AG04450 (cell line): ENCODE measurements at places on chromosomes 6 and 20.

- DNase-seq = no peak
Observed at GRCh38 chr6:132725471-132725870, 11.6 kb upstream of the VNN1 start.

GRCh38 chr20:52493171-52493721 lies 301.7 kb upstream of the ZFP64 start:
- DNase-seq = no peak

DNA sequence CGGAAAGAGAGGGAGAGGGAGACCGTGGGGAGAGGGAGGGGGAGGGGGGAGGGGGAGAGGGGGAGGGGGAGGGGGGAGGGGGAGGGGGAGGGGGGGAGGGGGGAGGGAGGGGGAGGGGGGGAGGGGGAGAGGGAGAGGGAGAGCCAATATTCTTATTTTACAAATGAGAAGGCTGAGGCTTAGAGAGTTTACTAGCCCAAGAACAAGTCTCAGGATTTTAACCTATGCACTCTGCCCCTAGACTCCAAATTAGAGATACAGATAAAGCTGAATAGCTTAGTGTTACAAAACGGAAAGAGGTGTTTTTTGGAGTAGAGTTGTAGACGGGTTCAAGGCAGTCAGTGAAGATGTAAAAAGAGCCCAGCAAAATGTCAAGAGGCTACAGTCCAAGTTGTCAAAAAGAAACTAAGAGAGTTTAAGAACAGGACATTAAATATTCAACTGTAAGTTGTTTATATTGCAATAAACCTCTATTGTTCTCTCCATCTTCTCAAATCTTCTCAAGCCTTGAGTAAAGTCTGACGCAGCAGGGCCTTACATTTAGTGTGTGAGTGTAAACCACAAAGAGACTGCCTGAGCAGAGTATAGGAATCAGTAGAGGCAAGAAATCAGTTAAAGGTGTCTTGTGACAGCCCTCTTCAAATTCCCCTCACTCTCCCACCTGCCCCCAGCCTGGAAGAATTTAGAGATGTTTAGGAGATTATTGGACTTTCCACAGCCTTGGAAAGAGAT lies 34.9 kb upstream of the AKIRIN2 start:
- no peak for DNase-seq

DNA sequence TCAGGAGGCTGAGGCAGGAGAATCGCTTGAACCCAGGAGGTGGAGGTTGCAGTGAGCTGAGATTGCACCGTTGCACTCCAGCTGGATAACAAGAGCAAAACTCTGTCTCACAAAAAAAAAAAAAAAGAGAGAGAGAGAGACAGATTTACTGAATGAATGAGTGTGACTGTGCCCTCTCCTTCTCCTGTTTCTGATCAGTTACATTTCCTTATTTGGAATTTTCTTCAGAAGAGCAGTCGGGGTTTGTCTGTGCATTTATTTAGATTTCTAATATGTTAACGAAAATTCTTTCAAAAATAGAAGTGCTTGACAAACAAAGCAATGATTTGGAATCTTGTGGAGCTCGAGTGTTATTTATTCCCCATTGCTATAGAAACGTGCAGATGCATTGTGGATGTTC lies 6.4 kb upstream of the LRRN4 start:
- no peak for DNase-seq
